ENCODE measurements at places on chromosomes 7 and 10. TPM values are rescaled to one million over a fixed set of nuclear protein-coding genes. Genes with fewer than 3 reads are reported as not detected.

The TNRC18 gene
- 43.3 TPM for total RNA-seq

The STOX1 gene
- total RNA-seq = 0.76 TPM

The SPACDR gene
- 2.7 TPM for total RNA-seq

The MRLN gene
- 0.82 TPM for total RNA-seq

The SLC18A3 gene
- total RNA-seq = not detected

GRCh38 chr10:48981310-48981907 is 41.8 kb upstream of the LRRC18 start:
- DNase-seq = peak; percentile 80

DNA sequence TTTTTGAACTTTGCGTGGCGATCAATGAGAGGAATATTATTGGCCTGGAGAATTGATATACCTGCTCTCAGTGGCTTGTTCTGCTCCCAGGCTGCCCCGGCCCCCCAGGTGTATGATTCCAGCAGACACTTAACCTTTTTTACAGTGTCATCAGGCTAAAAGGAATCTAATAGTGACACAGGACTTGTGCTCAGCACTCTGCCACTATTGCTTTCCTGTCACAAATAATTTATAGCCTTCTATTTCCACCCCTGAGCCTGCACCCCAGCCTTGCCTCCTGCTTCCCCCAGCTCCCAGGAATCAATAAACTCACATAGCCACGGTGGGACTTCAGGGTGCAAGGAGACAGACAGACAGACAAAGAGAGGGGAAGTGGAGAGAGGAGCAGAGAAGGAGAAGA is 28.3 kb downstream of the PAX2 start:
- DNase-seq = no peak

DNA sequence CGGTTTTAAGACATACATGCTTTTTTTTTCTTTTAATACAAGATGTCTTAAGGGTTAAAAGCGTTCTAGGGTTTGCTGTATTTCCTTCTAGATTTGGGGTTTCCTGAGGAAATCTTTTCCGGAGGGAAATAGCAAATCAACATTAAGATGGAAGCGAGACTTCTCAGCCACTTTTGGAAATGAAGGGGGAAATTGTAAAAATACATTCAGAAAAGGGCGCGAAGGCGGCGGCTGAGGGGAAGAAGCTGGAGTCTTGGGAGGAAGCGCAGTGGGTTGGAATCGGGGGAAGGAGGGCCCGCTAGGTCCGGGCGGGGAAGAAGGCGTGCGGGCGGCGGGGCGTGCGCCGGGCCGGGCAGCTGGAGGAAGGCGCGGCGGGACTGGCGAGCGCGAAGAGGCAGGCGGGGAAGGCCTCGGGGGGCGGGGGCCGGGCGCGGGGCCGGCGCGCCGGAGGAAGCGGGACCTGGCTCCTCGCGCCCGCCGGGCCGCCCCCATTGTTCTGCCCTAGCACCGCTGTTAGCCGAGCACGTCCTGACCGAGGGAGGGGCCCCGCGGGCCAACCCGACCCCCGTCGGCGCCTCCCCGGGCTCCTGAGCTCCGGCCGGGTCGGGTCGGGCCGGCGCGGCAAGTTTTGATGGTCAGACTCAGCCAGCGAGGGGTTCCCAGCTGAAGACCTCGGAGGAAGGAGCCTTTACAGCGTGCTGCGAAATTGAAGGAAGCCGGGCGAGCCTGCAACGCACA is 1.5 kb upstream of the SKIDA1 start:
- peak; percentile 80 for DNase-seq

DNA sequence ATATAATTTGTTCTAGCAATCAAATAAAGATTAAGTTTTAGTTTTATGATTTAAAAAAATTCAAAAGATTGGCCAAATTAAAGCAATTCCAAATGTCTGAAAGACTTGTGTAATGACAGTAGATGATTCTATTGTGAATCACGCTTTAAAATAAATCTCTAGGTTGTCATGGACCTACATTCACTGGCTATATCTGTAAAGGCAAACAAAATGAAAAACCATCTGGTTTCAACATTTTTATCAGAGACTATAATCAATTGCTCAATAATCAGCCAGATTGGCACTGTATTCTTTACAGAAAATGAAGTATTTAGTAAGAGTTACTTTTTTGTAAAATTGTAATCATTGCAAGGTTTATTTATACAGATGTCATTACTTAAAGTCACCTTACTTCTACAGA is 60.7 kb downstream of the DGKB start:
- no peak for DNase-seq

- no peak for DNase-seq
These were observed 9.7 kb downstream of the ABLIM1 start for GRCh38 chr10:114648368-114648767.

GRCh38 chr7:26630941-26631580 is 233.3 kb downstream of the SKAP2 start:
- no peak for DNase-seq

DNA sequence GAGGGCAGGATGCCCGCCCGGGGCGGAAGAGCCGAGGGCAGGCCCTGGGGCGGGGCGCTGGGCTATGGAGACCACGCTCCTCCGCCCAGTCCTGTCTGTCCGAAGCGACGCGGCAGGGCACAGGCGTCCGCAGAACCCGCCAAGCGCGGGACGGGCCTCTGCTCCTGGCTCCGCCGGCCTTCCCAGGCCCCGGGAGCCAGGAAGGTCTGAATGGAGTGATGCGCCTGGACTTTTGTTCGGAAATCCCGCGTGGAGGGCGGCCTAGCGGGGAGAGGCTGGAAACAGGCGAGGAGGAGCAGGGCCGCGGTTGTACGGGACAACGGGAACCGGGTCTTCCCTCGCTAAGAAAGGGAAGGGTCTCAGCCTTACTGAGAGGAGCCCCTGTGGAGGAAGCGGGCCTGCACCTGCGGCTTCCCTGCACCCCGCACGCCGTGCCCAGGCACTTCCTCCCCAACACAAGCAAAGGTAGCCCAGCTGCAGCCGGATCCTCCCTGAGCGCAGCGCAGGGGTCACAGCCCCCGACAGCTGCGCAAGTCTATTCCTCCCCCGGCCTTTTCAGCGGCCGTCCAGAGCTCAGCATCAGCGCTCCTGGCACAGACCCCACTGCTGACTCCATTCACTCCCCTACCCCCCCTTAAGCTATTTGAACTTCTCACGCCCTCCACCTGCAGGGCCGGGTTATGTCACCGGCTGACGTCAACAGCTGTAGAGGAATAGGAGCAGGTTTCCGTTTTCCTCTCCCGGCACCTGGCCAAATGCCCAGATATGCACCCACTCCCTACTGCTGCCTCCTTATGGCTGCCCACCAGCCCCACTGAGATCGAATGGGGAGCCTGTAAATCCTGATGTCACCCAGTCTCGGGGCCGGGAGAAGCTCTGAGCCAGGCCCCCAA is 143.2 kb upstream of the RET start:
- peak; percentile 54 for DNase-seq

DNA sequence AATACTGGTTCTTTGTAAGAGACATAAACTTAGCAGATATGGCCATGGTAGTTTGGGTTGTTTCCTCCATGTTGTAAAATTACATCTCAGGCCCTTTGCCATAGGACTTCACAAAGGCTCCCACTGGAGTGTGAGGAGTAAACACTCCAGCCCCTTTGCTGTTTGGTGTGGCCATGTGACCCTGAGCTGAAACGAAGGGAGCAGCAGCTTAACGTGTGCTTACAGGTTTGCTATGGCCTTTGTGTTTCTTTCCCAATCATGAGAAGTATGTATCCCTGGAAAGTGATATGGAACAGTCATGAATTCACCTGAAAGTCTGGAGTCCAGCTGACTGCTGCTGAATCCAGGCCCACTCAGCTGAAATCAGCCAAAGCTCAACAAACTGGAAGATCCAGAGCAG is 23.8 kb upstream of the SFTPA1 start:
- no peak for DNase-seq

- no peak for DNase-seq
These were observed 160.0 kb upstream of the TCF7L2 start for GRCh38 chr10:112790030-112790429.

DNA sequence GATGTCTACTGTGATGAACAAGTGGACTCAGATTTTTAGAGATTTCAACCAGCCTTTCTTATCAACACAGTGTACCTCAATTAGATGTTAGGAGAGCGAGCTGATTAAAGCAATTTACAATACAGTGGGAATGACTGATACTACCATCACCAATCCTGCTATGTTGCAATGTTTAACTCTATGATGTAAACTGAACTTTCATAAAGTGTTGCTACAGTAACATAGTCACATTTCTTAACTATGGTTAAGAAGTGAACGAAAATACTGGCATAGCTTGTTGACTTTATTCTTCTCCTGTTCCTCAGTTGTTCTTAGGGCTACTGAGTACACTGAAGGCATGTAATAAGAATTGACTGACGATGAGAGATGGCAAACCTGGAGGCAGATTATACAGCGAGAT is 139.8 kb downstream of the MYOF start:
- DNase-seq = no peak

DNA sequence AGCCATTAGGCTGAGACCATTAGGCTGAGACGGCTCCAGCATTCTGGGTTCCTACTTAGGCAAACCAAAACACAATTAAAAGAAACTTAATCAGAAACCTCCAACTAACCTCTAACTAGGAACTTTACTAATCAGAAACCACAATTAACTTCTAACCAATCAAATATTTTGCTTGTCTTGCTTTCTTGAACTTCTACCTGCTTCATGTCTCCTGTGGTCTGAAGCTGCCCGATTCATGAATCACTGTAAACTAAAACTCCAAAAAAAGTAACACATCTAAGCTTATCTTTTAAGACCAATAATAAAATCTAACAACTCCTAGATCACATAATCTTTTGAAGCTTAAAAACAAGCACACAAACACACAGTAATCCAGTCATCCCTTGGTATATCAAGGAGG is 76.1 kb downstream of the PDSS1 start:
- DNase-seq = no peak

DNA sequence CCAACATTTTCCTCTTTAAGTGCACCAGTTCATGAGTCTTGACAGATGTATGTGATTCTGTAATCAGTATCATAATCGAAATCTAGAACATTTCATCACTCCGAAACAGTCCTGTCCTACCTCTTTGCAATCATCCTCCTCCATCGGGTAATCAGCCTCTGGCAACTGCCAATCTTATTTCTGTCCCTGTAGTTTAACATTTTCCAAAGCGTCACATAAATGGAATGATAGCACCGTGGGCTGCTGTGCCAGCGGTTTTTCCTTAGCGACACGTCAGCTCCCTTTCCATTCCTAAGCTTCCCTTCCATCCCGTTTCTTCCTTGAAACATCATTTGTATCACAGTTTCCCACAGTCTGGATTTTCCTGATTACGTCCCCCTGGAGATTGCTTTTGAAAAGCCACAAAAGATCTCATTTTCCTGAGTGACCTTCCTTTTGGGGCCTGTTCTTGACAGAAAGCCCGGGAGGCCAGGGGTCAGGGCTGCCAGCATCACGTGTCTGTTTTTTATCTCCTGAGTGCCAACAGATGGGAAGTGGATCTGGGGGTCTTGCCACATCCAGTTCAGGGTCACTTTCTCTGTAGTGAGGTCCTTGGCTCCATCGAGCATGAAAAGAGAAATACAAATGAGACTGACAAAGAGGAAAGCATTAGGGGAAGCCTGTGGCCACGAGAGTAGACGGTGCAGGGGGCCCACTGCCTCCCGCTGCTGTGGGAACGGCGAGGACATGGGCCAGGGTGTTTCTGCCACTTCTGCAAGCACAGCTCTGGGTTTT is 31.6 kb downstream of the TMEM120A start:
- no peak for DNase-seq

DNA sequence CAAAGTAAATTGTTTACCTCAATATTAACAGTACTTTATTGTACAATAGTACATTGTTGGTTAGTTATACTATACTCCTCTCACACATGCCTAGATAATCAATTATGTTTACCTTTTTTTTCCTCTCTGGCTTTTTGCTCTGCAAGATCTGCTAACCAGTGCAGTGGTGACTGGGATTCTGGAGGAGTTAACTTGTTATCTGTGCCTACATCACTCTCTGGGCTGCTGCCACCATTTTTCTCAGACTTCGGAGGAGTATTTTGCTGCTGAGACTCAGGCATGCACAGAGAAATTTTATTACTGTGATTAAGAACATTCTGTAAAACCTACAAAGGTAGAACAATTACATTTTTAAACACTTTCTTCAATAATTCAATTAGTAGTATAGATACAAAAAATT is 59.7 kb downstream of the NRBF2 start:
- DNase-seq = no peak

GRCh38 chr10:6144406-6145165 is 55.8 kb downstream of the RBM17 start:
- DNase-seq = peak; percentile 98

GRCh38 chr10:23013581-23014335 is 81.6 kb upstream of the MSRB2 start:
- no peak for DNase-seq

DNA sequence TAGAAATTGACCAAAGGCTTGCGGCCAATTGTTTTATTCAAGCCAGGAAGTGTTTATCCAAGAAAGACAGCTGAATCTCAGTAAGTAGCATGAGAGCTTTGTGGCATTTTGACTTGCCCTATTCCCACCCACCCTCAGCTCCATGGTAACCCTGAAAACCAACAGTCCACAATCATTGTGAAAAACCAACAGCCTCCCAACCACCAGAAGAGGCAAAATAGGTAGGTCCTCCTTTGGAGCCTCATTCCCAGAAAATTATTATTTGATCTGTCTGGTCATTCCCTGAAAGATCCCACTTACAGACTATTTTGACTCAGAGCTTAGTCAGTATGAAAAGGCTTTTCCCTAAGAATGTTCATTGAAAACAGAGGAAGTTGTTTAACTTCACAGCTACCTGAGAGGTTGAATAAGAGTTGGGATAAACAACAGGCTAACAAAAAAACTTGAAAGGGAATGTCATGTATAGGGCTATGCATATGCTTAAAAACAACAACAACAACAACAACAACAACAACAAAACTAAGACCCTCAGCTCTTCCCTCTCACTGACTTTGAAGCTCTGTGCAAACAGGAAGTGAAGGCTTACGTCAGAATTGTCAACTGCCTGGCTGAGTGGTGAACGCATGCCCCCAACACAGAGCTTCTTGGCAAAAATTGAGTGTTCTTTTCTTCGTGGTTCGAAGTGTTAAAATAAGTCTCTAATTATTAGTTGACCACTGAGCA is 11.2 kb downstream of the KPNA7 start:
- no peak for DNase-seq

All from activated CD4-positive, alpha-beta T cell treated with anti-CD3 and anti-CD28 coated beads, Interleukin-2, amount 10 ng/mL, durations not matched to agents 24 days and 14 days (primary cell).